ENCODE measurements at places on chromosomes 7 and 10.

DNA sequence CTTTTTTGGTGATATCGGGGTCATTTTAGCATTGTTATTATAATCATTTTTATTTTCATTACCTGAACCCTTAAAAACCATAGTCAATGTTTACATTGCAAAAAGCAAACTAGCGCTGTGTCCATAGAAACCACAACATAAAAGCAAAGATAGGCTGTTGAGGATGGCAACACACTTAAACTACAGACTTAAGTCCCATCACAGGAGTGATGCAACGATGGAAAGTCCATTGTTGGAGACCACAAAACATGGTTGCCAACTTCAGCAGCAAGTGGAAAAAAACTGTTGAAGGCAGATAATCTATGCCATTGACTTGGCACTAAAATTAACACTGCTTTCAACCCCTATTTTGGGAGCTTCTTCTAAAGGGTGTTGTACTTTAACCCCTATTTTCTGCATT lies 398.8 kb upstream of the IGFBP3 start:
- no peak for DNase-seq

GRCh38 chr7:42672339-42672999 lies 239.4 kb downstream of the C7orf25 start:
- no peak for DNase-seq

DNA sequence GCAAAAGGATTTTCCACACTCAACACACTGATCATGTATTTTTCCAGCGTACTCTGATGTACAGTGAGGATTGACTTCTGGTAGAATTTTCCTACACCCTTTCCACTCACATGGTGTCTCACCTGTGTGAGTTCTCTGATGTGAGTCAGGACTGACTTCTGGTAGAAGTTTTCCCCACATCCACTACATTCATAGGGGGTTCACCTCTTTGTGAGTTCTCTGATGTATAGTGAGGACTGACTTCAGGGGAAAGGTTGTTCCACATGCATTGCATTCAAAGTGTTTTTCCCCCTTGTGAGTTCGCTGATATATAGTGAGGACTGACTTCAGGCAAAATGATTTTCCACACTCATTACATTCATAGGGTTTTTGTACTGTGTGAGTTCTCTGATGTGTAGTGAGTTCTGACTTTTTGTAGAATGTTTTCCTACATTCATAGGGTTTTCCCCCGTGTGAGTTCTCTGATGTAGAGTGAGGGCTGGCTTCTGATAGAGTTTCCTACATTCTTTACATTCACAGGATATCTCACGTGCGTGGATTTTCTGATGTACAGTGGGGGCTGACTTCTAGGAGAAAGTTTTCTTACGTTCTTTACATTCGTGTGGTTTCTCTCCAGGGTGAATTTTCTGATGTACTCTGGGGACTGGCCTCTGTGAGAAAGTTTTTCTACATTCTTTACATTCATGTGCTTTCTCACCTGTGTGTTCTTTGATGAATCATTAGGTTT lies 146.5 kb downstream of the GLRX3 start:
- no peak for DNase-seq

DNA sequence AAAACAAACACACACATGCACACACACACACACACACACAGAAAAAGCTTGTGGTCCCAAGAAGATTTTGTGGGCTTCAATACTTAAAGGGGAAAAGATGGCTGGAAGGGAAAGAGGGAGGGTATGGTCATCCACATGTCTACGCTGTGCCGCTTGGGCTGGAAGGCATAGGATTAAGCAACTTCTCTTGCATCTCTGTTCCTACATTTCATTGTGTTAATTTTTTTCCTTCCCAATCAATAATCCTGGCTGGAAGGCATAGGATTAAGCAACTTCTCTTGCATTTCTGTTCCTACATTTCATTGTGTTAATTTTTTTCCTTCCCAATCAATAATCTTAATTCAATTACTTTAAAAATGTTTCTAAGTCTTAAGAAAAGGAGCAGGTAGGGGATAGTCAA lies 30.6 kb downstream of the C10orf120 start:
- no peak for DNase-seq

All from stimulated activated CD8-positive, alpha-beta memory T cell treated with anti-CD3 and anti-CD28 coated beads, Interleukin-4, amount 100 ng/mL, for 1 hour (primary cell).